Fibroblast of upper back skin (primary cell): ENCODE measurements at places on chromosomes 1 and 21.
A peak's percentile ranks its signal among the peaks of the same experiment; 100 is the strongest.

DNA sequence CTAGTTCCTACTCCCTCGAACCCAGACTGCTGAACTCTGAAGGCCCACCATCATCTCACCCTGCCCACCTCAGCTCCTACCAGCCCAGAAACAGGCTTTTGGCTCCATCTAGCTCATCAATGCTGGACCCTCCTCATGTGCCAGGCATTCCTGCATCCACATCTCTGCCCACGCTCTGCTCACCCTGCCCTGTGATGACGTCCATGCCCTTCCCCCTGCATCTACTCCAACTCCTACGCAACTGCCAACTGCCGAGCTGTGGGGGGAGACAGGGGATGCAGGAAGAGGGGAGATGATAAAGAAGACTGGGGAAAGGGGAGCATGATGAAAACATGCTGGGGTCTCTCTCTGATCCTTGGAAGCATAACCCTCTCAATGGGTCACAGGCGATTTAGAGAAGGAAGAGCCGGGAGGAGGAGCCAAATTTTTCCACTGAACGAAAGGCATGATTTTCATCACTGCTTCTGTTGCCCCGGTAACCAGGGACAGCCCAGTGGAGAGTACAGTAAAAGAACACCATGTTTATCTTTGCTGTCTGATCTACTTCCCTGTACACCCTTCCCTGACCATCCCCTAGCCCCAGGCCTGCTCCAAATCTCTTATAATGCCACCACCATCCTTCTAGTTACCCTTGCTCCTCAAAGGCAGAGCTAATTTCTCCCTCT is 44.3 kb downstream of the CD34 start:
- no peak for DNase-seq

DNA sequence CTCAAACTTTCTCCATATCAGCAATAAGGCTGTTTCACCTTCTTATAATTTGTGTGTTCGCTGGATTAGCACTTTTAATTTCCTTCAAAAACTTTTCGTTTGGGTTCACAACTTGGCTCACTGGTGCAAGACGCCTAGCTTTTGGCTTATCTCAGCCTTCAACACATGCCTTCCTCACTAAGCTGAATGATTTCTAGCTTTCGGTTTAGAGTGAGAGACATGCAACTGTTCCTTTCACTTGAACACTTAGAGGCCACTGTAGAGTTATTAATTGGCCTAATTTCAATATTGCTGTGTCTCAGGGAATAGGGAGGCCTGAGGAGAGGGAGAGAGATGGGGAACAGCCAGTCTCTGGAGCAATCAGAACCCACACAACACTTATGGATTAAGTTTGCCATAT is 41.2 kb upstream of the IFNLR1 start:
- DNase-seq = no peak

- DNase-seq = no peak
Measured at GRCh38 chr1:236156512-236157208, 14.3 kb downstream of the GPR137B start.

- DNase-seq = peak; percentile 54
Measured at GRCh38 chr1:117070124-117070523, 10.0 kb downstream of the TTF2 start.

GRCh38 chr1:52795464-52795863 is 47.1 kb upstream of the ZYG11A start:
- no peak for DNase-seq

- no peak for DNase-seq
Measured at GRCh38 chr1:2156866-2157265, 37.7 kb downstream of the FAAP20 start.

GRCh38 chr1:3476666-3477065 is 22.2 kb downstream of the ARHGEF16 start:
- no peak for DNase-seq

- DNase-seq = no peak
Measured at GRCh38 chr1:200968469-200969410, 54.8 kb downstream of the KIF21B start.

GRCh38 chr1:205933671-205934618 is 9.3 kb downstream of the SLC26A9 start:
- peak; percentile 81 for DNase-seq

GRCh38 chr1:97140611-97141010 is 419.0 kb downstream of the PTBP2 start:
- no peak for DNase-seq

GRCh38 chr1:90386899-90387720 is 330.0 kb downstream of the BARHL2 start:
- DNase-seq = peak; percentile 78

DNA sequence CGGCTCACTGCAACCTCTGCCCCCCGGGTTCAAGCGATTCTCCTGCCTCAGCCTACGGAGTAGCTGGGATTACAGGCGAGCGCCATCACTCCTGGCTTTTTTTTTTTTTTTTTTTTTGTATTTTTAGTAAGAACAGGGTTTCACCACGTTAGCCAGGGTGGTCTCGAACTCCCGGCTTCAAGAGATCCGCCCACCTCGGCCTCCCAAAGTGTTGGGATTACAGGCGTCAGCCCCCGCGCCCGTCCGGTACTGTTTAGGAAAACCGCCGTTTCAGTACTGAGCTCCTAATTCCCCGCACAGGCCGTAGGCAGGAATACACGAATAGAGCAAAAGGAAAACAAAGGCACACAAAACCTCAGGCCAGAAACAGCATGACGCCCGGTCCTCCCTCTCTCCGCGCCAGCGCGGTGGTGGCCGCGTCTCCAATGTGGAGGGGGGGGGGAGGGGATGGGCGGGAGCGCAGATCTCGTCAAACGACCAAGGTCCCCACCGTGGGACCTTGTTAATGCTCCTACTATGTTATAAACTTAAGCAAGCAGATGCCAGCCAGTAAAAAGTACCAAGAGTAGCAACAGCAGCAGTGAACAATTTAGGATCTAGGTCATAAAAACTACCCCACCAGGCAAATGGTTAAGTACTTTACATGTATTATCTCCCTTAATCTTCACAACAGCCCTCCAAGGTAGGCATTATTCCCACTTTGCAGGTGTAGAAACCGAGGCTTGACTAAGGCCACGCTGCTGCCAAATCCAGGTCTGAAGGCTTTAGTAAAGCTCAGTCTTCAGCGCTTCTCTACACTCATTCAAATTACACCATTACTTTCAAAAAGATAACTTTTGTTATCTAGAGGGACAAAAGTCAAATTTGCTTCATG is 648 bp upstream of the ADAR start:
- DNase-seq = peak; percentile 63

DNA sequence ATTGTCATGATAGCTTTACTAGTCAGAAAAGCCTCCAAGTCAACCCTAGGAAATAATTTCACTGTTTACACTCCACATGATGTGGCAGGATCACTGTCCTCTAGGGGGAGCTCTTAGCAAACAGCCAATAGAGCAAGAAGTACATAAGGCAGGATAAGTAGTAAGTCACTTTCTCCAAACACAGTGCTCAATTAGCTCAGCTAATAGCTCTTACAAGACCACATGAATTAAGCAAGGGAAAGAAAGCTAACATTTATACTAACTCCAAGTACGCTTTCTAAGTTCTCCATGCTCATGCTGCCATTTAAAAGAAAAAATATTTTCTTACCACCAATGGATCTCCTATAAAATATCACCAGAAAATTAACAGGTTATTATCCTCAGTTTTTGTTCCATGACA is 66.9 kb upstream of the LRIF1 start:
- peak; percentile 35 for DNase-seq

DNA sequence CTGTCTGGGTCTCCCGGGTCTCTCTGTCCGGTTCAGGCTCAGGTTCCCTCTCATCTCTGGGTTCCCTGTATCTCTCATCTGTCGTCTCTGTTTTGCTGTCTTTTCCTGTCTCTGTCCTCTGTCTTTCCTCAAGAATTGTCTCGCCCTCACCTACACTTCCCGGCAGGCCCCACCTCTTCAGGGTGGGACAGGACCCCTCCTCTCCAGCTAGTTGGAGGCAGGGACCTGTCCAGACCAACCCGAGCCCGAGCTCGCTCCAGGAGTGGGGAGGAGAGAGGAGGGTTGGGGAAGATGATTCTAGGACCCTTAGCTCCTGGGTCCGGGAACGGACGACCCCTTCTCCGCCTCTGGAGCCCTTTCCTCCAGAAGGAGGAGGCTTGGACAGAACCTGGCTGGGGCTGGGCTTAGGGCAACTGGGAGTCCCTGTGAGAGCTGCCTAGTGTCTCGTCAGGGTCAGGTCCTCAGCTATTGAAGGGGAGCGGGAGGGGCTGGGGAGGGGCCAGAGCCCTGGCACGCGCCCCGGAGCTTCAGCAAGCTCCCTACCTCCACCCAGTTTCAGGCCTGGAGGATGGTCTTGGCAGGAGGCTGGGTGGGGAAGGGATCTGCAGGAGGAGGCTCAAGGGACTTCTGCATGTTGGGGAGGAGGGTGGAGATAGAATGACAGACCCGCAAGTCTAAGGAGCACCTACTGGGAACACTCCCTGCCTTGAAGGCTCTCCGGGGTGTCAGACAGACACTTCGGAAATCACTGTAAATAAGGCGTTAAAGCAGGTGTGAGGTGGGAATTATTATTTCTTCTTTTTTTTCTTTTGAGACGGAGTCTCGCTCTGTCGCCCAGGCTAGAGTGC is 26.3 kb upstream of the EPB41 start:
- DNase-seq = peak; percentile 9

DNA sequence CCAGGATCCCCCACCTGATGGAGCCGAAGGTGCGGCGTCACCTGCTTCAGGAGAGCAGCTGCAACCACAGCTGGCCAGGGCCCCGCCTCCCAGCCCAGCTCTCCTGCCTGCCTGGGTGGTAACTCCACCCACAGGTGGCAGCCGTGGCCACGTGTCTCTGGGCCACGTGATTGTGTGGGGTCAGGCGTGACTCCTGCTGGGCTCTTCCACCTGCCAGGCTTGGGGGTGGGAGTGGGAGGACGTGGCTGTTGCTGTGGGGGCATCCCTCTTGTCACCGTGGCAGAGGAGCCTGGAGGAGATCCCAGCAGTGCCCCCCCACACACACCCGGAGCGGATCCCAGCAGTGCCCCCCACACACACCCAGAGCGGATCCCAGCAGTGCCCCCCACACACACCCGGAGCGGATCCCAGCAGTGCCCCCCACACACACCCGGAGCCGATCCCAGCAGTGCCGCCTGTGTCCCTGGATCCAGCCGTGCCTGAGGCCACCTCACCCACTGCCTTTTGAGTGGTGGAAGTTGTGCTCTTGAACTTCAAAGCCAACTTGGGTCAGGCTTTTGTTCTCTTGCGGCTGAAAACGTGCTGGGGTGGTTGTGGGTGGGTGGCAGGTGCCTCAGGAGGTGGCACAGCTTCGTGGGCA is 32.2 kb downstream of the POFUT2 start:
- no peak for DNase-seq

GRCh38 chr21:37870221-37870620 is 46.0 kb downstream of the KCNJ6 start:
- no peak for DNase-seq

GRCh38 chr1:53341961-53342707 is 14.3 kb upstream of the LRP8 start:
- DNase-seq = no peak

DNA sequence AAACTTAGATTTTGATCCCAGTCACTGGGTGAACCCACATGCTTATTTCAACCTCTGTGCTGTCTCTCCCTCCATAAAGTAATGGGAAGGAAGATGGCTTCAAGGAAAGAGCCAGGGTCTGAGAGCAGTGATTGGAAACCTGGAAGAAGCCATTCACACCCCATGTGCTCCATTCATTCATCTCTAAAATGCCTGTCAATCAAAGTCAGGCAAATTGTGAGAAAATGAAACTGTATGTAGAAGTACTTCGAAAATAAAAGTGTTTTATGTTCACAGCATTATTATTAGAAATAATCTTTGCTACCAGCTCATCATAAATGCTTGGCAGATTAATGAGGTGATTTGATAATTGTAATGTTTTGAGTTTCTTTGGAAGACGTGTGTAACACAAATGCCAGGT is 61.0 kb downstream of the ACP6 start:
- DNase-seq = no peak
